ENCODE measurements at places on chromosomes 2 and 18.

DNA sequence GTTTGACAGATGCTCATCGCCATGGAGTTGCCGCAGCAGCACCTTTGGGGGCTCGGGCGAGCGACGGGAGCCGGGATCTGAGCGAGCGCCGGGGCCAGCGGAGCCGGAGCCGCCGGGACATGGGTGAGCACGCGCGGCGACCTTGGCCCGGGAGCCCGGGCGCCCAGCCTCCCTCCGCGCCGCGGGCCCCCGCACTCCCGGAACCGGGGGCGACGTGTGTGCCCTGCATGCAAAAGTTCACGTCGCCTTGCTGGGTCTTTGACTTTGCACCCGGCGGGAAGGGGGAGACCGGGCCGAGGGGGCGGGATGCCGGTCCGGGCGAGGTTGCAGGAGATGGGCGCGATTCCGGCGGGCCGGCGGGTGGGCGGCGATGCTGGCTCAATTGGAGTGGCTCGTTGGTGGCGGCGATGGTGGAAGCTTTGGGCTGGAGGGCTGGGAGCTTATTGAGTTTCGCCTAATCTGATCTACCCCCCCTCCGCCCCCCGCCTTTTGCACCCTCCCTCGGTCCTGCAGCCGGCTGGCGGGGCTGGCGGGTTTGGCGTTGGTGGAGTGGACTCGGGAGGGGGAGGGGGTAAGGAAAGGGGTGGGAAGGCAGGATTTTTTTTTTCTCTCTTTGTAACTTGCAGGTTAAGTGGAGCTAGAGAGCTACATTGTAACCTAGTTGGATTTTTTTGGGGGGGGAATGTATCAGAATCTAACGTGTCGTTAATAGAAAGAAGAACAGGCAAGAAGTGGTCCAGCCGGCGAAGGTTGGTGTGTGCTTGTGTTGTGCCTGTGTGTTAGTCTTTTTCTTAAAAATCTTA, at the start of gene SETBP1:
SETBP1 (plus strand) TSS at position 616 of the 803 bp plus-strand sequence. CDS start 20,459 bp downstream, outside the sequence.
- peak; percentile 72 for DNase-seq

GRCh38 chr2:70962885-70963878, 15.2 kb upstream of the ANKRD53 start:
- no peak for DNase-seq

- peak; percentile 23 for DNase-seq
Measured at GRCh38 chr2:215828528-215829184, 184.7 kb downstream of the MREG start.

DNA sequence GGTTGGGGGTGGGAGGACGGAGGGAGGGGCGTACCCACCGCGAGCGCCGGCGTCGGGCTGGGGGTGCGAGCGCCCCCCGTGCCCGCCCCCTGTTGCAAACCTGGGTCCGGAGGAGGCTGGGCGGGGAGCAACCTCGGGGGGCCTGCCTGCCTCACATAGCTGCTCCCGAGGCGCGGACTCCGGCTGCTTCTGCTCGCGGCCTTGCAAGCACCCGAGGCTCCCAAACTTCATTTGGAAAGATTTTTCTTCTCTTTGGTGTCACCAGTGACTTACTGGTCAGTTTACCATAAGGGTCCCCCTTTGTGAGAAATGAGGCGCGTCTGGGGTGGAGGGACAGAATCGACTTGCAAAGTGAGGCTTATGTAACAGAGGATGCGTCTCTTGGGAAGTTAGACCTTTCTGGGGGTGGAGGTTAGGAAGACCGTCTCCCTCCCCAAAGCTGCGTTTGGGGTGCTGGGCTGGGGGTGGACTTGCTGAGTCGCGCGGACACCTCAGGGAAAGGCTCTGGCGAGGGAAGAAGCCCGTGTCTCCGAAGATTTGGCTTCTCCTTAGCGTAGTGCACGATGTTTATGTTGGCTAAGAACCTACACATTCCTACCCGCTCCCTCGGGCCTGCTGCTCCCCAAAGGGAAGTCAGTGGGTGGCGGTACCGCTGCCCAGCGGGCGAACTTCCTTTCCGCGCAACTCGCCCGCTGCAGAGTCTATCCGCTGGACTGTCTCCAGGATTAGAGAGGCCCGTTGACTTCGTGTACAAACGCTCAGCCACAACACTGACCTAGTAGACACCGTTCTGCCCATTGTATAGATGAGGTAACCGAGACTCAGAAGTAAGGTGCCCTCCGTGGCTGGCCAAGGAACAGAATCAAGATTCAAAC, 559 bp downstream of the TMEM37 start:
- no peak for DNase-seq

GRCh38 chr2:182358601-182359000, 68.2 kb downstream of the PDE1A start:
- DNase-seq, result no peak

DNA sequence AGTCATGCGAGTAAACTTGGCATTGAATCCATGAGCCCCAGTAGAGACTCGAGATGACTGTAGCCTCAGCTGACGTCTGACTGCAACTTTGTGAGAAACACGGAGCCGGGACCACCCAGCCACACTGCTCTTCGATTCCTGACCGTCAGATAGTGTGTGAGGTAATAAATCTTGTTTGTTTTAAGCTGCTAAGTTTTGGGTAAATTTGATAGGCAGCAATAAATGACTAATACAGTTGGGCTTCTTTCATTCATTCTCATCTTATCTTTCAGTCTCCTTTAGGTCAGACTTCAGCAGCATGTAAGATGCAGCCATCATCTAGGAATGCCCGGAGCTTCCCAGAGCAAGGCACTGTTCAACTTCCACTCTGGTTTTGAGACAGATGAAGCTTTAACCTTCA, 8.0 kb upstream of the KLHL29 start:
- no peak for DNase-seq

DNA sequence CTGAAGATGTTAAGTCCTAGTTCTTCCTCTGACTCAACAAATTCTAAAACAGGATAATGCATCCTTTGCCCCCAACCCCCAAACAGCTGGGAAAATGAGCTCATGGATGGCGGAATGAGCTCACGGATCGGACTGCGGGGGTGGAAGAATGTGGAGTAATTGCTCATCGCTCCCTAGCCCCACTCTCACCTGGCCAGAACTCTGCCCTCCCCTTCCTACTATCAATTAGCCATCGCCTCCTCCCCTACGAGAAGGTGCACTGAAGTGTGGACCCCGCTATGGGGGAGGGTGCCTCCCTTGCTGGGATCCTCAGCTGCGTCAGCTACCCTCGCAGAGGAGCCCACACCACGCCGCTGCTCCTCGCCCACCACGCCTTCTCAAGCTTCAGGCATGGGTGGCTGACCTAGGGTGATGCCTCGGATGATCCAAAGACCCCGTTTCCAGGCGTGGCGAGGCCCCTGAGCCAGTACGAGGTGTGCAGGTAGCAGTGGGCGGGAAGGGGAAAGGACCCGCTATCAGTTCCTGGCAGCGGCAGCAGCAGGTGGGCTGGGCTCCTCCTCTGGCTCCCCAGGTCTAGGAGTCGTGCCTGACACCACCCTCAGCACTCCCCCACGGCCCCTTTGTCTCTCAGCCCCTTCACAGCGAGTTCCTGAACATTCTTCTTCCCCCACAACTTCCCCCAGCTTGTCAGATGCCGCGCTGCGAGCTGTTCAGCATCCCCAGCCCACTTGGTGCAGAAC, 82.1 kb upstream of the POMC start:
- no peak for DNase-seq

DNA sequence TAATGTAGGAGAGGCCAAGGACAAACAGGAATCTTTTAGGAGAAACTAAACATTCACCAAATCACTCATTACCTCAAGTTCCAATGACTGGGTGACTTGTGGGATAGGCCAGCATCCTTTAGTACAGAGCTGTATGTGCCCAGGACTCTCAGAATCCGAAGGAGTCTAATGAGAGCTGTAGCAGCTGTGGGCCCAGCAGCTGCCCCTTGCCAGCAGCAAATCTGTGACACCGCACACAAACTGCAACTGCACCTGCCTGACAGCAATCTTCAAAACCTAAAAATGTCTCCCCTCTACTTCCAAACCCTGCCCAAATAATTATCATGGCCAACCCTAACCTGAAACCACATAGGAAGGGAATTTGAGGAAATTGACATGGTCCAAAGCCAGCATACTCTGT, 44.5 kb upstream of the ACVR2A start:
- DNase-seq, result no peak

DNA sequence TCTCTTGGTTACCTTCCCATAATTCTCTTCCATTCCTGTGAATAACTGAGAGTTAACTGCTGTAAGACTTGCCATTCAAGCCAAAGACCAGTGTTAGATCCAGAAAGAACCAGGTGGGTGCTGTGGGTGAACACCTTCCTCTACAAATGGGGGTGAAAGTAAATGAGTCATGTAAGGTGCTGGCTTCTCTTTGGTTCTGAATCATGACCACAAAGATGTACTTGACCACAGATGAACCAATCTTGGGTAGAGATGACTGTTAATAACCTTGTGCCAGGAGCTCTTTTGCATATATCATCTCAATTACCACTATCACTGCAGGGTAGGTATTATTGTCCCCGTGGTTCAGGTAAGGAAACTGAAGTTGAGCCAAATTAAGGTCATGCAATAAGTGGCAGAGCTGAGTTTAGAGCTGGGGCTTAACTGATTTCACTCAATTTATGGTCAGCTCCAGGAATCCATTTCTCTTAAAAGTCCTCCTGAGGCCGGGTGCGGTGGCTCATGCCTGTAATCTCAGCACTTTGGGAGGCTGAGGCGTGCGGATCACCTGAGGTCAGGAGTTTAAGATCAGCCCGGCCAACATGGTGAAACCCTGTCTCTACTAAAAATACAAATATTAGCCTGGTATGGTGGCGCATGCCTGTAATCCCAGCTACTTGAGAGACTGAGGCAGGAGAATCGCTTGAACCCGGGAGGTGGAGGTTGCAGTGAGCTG, 244.9 kb upstream of the CXCR4 start:
- DNase-seq, result no peak

DNA sequence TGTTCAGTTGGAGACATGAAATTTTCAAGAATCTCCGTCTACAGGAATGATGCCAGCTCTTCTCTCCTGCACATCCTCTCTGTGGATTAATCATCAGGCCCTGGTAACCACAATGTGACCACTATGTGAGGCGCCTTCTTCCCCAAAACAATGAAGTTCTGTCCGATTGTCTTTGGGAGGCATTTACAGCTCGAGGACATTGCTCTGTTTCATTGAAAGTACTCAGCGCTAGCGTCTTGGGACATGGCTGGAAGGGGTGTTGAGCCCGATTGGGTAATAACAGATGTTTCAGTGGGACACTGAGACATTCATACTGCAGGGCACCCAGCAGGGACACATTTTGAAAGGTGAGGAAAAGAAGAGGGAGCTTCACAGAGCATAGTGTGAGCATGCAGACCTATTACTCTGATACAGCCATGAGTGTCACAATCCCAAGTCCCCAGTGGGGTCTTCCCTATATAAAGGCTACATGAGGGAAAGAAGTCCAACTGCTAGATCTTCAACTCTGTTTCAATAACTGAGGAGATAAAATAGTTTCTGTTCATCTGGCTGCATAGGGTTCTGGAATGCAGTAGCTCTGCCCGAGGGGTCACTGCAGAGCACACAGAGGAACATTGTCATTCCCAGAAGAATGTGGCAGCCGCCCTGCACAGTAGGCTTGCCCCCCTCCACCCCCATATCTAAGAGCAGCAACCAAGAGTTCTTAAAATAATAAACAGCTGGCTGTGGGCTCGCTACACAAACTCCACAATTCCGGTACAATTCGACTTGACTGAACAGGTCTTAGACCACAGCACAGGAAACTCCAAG, 237.3 kb downstream of the OSR1 start:
- no peak for DNase-seq

GRCh38 chr2:39243469-39244123, at the start of gene CDKL4:
CDKL4 (minus strand) TSS chr2:39243970.
- DNase-seq, result no peak

- DNase-seq, result no peak
Measured at GRCh38 chr2:95091885-95092555, 29.6 kb downstream of the MRPS5 start.

GRCh38 chr2:114769110-114769509, 326.7 kb downstream of the DPP10 start:
- no peak for DNase-seq

- DNase-seq, result no peak
Measured at GRCh38 chr2:160574468-160575140, 81.0 kb upstream of the RBMS1 start.

DNA sequence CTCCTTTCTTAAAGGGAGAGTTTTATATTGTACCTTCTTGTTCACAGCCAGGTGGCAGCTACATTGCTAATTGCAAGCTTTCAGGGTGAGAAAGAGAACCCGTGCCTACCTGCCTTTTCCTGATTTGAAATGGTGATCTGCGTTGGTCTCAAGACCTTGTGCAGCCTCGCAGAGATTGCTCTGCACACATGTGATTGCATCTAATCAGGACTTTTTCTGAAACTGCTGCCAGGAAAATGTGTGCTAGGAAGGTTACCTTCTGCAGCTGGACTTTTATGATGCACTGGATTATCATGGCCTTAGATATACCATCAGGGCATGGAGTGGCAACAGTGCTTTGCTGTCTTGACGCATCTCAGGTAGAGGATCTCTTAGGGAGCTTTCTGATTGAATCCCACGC, 45.1 kb downstream of the AGAP1 start:
- DNase-seq, result no peak

GRCh38 chr2:216006164-216006663, 7.1 kb downstream of the MREG start:
- no peak for DNase-seq

- no peak for DNase-seq
Measured at GRCh38 chr18:3584897-3585460, 135.0 kb downstream of the TGIF1 start.

DNA sequence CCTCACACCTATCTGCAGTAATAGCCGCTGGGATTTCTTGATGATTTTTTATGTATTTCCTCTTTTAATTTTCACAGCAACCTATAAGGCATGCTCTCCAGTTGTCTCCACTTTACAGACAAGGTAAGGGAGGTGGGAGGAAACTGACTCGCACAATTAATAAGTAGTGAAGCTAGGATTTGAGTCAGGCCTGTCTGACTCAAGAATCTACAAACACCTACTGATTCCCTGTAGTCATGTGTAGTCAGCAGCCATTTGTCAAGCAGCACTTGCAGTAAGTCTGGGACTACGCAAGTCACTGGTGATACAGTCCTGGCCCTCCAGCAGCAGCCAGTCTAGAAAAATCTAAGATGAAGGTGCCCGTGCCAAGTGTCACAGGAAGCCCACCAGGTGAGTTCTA, 193.6 kb upstream of the PKDCC start:
- DNase-seq, result no peak

- DNase-seq, result no peak
Measured at GRCh38 chr2:237327175-237327950, 86.6 kb downstream of the COL6A3 start.

- DNase-seq, result no peak
Measured at GRCh38 chr2:108228537-108228936, 11.2 kb upstream of the SULT1C3 start.

DNA sequence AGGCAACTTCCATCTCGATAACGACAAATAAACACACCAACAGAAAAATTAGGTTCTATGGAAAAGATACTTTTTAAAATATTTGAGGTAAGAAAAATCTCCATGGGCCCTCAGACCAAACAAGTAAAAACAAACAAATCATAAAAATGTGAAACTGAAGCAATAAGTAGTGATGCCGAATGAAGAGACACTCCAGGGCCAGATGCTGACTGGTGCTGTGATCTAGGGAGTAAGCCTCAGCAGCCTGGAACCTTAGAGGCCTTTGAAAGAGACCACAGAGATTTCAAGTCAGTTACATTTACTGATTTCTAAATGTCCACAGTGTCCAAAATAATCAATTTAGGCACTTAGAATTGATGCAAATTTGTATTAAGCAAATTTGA, 1144.7 kb downstream of the CNTNAP5 start:
- DNase-seq, result no peak
